Mesothelial cell of epicardium (in vitro differentiated cells): ENCODE measurements at places on chromosomes 4 and X. TPM values are rescaled to one million over a fixed set of nuclear protein-coding genes. Genes with fewer than 3 reads are reported as not detected.
A peak's percentile ranks its signal among the peaks of the same experiment; 100 is the strongest.

DNA sequence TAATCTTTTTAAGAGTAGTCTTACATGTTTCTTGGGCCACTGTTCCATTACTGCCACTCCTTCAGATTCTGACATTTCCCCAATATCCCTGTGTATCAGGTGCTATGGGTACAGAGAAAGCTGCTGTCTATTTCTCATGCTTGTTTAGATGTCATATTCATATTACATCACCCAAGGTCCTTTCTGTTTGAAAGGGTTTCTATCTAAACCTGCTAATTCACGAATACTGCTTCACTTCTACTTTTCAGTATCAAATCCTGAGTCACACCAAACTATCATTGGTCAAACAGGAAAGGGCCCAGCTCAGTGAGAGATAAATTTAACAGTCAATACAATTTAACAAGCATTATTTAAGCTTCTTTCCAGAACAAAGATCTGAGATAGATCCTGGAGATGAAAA, 241.4 kb downstream of the UGT8 start:
- H3K4me1 ChIP-seq, result no peaks in the 10 kb centered on the region
- no peaks in the 10 kb centered on the region for H3K36me3 ChIP-seq

DNA sequence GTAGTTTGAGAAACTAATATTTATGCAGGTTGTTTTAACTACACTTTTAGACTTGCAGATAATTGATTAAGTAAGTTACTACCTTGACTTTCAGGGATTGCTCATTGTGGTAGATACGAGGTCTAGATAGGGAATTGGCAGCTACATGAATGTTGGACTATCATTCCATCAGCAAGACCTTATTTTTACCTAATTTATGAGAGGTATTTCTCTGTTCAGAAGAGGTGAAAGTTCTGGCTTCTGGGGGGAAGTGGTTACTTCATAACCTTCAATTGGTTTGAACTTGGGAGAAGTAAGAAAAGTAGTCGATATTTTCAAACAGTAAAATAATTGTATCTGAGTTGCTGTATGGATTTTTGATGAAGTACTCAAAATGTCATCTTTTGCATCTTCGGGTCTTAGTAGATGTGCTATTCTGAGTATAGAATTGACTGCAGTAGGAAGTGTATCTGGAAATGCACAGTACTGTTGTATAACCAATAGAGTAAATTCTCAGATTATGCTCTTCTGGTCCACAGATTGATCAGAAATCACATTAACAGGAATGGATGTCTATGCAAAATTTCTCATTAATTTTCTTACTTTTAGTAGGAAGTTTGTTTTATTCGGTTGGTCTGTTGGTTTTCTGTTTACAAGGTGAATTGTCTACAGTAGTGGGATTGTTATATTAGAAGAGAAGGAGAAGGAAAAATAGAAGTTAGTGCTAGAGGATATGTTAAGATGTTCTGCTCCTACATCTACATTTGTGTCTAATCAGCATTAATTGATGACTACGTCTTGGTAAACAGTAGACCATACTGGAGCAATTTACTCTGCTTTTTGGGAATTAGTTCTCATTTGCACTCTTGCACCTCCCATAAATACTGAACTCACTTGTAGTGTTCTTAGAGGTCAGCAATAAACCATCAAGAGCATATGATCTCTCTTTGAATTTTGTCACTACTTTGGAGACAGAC, 3.0 kb downstream of the NFKB1 start:
- H3K4me3 ChIP-seq, result peak overlapping the region; percentile 94
- peak overlapping the region; percentile 99 for H3K27ac ChIP-seq
- no peaks in the 10 kb centered on the region for H3K27me3 ChIP-seq

GRCh38 chrX:131728295-131729145, 184.6 kb downstream of the OR13H1 start:
- H3K36me3 ChIP-seq, result peaks cover 44% of the 10 kb centered on the region
- no peaks in the 10 kb centered on the region for H3K27me3 ChIP-seq
- H3K27ac ChIP-seq, result no peak overlapping the region
- H3K4me1 ChIP-seq, result no peaks in the 10 kb centered on the region
- H3K4me3 ChIP-seq, result no peak overlapping the region

- no peak for DNase-seq
- no peaks in the 10 kb centered on the region for H3K27me3 ChIP-seq
- no peak overlapping the region for H3K4me3 ChIP-seq
These were observed 76.2 kb downstream of the ANTXR2 start for GRCh38 chr4:79996851-79997250.

DNA sequence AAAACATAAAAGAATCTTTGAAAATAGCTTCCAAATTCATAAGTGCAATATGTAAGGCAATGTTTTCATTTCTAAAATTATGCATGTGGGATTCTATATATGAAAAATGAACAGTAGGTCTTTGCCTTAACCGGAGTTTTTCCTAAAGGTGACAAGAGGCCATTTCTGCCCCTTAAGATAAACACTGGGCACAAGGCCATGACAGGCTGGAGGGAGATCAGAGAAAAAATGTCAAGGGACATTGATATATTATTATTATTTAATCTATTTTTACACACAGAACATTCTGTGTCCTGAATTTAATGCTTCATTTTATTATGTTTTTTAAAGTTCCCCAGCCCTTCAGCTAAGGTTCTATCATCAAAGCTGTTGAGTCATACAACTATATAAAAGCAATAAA, 118.8 kb downstream of the CHM start:
- DNase-seq, result no peak
- H3K4me3 ChIP-seq, result no peak overlapping the region
- H3K27me3 ChIP-seq, result no peaks in the 10 kb centered on the region

Gene RAP1GDS1
- 20.5 to 25.1 TPM (median 22.7 TPM) in 3 replicates for total RNA-seq

Gene ZDHHC15
- 2.7 to 3.4 TPM (median 3.0 TPM) in 3 replicates for total RNA-seq

- no peak overlapping the region for H3K27ac ChIP-seq
- peaks cover 24% of the 10 kb centered on the region for H3K4me1 ChIP-seq
- H3K4me3 ChIP-seq, result no peak overlapping the region
- H3K36me3 ChIP-seq, result no peaks in the 10 kb centered on the region
These were observed 6.9 kb upstream of the CTSO start for GRCh38 chr4:155960522-155960921.

GRCh38 chr4:111464251-111465045, 680.8 kb upstream of the FAM241A start:
- no peaks in the 10 kb centered on the region for H3K27me3 ChIP-seq
- H3K4me3 ChIP-seq, result no peak overlapping the region
- H3K36me3 ChIP-seq, result peaks cover 3% of the 10 kb centered on the region
- no peak for DNase-seq

GRCh38 chr4:142929526-142929925, 83.4 kb upstream of the INPP4B start:
- H3K27ac ChIP-seq, result no peak overlapping the region
- no peaks in the 10 kb centered on the region for H3K36me3 ChIP-seq
- H3K27me3 ChIP-seq, result no peaks in the 10 kb centered on the region
- DNase-seq, result no peak
- peaks cover 5% of the 10 kb centered on the region for H3K4me1 ChIP-seq
- no peak overlapping the region for H3K4me3 ChIP-seq

DNA sequence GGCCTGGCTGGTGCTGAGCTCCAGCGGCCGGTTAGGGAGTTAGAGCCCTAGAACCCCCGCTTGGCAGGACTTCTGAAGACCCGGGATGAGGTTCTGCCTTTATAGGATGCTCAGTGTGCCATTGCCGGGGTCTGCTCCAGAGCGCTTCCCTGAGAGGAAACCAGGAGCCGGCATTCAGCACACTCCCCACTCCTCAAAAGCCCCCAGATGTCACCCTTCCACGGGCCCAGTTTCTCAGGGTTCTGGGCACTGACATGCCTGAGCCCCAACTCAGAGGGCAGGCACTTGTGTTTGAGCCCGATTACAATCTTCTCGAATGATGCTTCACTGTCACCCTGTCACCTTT, 6.5 kb downstream of the NKX3-2 start:
- H3K36me3 ChIP-seq, result peaks cover 2% of the 10 kb centered on the region
- no peak for DNase-seq
- H3K4me1 ChIP-seq, result peaks cover 2% of the 10 kb centered on the region
- H3K27ac ChIP-seq, result no peak overlapping the region

DNA sequence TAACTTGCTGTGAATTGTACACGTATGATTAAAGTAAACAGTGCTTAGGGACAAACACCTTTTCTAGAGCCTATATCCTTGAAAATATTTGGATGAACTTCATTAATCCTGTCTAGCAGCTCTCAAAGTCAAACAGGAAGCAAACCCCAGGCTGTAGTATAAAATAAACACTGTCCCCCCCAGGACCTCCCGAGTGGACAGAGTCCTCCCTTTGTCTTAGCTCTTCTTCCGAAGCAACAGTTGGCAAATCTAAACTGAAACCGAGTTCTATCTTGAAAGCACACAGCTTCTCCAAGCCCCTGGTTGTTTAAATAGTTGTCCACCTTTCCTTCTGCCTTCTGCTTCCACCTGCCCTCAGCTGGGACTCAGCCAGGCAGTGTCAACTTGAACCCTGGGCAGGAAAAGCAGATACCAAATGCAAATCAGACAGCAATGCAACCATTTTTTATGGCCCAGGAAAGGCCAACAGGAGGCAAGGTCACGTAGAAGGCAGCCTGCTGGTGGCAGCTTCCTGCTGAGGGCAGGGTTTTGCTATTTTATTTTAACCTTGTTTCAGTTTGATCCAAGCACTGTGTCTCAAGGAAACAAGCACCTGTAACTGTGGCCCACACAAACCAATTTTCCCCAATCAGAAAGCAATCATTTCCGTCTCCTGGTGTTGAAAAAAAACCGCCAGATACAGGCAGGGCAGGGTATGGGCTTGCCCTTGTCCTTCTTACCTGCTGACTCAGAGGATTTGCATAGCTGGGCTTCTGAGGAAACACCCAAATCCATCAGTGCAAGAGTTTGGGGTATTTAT, 110.3 kb upstream of the KIT start:
- H3K27me3 ChIP-seq, result peaks cover 1% of the 10 kb centered on the region
- peaks cover 5% of the 10 kb centered on the region for H3K4me1 ChIP-seq
- no peak overlapping the region for H3K27ac ChIP-seq
- no peaks in the 10 kb centered on the region for H3K36me3 ChIP-seq

- no peaks in the 10 kb centered on the region for H3K36me3 ChIP-seq
- DNase-seq, result no peak
- peaks cover 6% of the 10 kb centered on the region for H3K4me1 ChIP-seq
- H3K27ac ChIP-seq, result no peak overlapping the region
- no peak overlapping the region for H3K4me3 ChIP-seq
- H3K27me3 ChIP-seq, result no peaks in the 10 kb centered on the region
These were observed 184.1 kb upstream of the FRMPD4 start for GRCh38 chrX:11954176-11954575.

- peaks cover 6% of the 10 kb centered on the region for H3K27me3 ChIP-seq
- peaks cover 17% of the 10 kb centered on the region for H3K4me1 ChIP-seq
- H3K27ac ChIP-seq, result no peak overlapping the region
- DNase-seq, result no peak
These were observed 251.5 kb downstream of the GPM6A start for GRCh38 chr4:175560604-175561003.

- peaks cover 2% of the 10 kb centered on the region for H3K4me1 ChIP-seq
- H3K4me3 ChIP-seq, result no peak overlapping the region
- no peaks in the 10 kb centered on the region for H3K27me3 ChIP-seq
- H3K27ac ChIP-seq, result no peak overlapping the region
These were observed 98.3 kb upstream of the MAOA start for GRCh38 chrX:43557792-43558191.

DNA sequence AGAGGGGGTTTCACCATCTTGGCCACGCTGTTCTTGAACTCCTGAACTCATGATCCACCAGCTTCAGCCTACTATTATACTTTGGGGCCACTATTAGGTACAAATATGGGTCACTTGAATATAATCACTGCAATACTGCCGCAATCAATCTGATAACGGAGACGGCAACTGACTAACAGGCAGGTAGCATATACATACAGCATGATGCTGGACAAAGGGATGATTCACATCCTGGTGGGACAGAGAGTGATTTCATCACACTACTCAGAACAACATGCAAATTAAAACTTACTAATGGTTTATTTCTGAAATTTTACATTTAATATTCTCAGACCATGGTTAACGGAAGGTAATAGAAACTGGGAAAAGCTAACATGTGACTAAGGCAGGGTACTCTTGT, 10.9 kb downstream of the LRBA start:
- no peak overlapping the region for H3K27ac ChIP-seq
- H3K4me1 ChIP-seq, result no peaks in the 10 kb centered on the region
- H3K36me3 ChIP-seq, result peaks cover 6% of the 10 kb centered on the region
- DNase-seq, result no peak
- no peak overlapping the region for H3K4me3 ChIP-seq
- no peaks in the 10 kb centered on the region for H3K27me3 ChIP-seq

Gene MAGEA1
- total RNA-seq, result not detected in 3 replicates

DNA sequence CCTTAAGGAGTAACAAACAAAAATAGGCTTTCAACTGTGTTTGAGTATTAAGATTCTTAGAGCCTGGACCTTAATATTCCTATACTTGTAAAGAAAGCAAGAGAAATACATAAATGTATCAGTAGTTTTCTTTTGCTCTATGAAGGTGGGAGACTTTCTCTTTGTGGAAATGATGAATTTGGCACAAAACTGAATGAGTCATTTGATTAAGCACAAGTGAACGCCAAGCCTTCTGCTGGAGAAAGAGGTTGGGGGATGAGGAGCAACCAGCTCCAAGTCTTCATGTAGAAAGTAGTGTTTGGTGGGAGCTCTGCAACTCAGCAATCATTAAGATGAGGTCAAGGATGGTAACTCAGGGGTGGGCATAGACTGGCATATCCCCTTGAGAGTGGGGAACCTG, 49.6 kb downstream of the MEPE start:
- no peak overlapping the region for H3K4me3 ChIP-seq
- DNase-seq, result no peak
- no peaks in the 10 kb centered on the region for H3K27me3 ChIP-seq
- no peak overlapping the region for H3K27ac ChIP-seq
- H3K4me1 ChIP-seq, result peaks cover 29% of the 10 kb centered on the region

DNA sequence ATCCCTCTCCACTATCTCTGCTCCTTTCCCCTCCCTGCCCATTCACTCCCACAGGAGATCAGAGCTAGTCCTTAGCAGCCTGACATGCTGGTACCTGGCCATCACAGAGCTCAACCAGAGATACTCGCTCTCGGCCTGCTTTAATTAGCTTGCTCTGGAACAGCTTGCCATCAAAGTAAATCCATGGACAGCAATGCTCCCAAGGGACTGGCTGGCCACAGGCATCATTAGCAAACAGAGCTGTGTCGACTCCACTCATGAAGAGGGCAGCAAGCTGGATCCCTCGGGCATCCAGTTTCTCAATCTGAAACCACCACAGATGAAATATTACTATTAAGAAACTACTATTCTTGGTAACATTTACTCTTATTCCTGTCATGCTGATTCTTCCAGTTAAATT, 43.4 kb upstream of the PHF8 start:
- H3K27me3 ChIP-seq, result no peaks in the 10 kb centered on the region
- peaks cover 9% of the 10 kb centered on the region for H3K36me3 ChIP-seq
- no peak overlapping the region for H3K4me3 ChIP-seq

GRCh38 chr4:148874331-148874730, 432.1 kb upstream of the NR3C2 start:
- no peaks in the 10 kb centered on the region for H3K4me1 ChIP-seq
- peaks cover 7% of the 10 kb centered on the region for H3K27me3 ChIP-seq
- DNase-seq, result no peak

DNA sequence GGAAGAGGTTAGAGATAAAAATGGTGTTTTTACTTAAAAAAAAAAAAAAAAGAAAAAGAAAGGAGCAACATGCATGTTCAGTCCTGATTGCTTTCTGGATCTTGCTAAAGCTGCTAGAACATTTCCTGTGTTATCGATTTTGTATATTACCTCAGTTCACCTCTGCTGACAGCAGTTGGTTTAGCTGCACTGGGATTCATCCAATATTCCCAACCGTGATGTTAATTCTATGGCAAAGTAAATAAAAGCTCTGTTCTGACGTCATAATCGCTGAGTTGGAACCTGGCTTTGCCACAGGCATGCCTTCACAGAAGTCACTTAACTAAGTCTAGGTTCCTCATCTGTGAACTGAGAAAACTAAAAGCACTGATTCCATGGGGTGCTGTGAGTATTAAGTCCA, 90.7 kb upstream of the SORBS2 start:
- H3K36me3 ChIP-seq, result no peaks in the 10 kb centered on the region
- H3K27ac ChIP-seq, result no peak overlapping the region
- no peak overlapping the region for H3K4me3 ChIP-seq

Gene MAP7D2
- 0.93 to 1.4 TPM (median 1.3 TPM) in 3 replicates for total RNA-seq
